ENCODE measurements at places on chromosomes 4 and X. TPM values are rescaled to one million over a fixed set of nuclear protein-coding genes. Genes with fewer than 3 reads are reported as not detected.

DNA sequence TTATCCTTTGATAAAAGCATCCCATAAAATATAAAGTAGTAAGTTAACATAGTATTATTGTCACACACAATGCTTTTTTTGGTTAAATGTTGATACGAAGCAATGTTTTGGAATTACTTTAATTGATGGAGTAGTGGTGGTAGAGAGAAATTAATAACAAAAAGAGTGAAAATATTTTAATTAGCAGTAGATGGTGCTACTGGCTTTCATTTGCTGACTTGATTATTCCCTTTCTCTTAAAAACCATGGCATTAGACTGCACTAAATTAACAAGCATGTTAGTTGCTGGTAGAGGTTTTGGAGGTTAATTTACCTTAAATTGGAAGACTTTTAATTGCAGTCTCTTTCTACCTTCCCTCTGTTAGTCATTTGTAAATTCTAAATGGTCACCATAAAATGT is 8.9 kb upstream of the DCK start:
- no peak for DNase-seq

GRCh38 chrX:130615941-130616340 is 214.2 kb downstream of the RBMX2 start:
- DNase-seq = no peak

GRCh38 chrX:8808661-8809060 is 7.5 kb upstream of the FAM9A start:
- DNase-seq = no peak

- no peak for DNase-seq
Observed at GRCh38 chr4:110778521-110778920, 155.6 kb upstream of the PITX2 start.

DNA sequence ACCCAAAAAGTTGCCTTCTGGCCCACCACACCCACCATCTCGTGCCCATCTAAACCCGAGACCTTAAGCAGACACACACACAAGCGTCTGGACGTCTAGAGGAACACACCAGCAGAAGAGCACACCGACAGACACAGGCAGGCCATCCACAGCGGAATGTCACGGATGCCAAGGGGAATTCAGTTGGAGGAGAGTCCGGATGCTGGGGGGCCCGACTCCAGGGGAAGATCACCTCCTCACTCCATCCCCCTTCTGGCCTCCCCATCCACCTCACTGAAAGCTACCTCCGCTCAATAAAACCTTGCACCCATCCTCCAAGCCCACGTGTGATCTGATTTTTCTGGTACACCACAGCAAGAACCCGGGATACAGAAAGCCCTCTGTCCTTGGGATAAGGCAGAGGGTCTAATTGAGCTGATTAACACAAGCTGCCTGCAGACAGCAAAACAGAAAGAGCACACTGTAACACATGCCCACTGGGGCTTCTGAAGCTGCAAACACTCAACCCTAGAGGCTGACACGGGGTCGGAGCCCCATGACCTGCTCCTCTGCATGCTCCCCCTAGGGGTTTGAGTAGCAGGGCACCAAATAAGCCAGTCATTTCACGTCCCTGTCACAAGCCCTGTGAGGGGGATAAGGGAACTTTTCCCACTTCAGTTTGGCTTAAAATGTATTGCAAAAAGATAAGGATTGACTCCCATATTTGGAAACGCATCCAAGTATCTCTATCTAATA is 339.6 kb upstream of the PCDH10 start:
- no peak for DNase-seq

GRCh38 chrX:101415180-101416145 is 7.4 kb downstream of the HNRNPH2 start:
- DNase-seq = peak; percentile 61

GRCh38 chr4:25320773-25321172 is 8.2 kb downstream of the ZCCHC4 start:
- no peak for DNase-seq

- DNase-seq = peak; percentile 80
Observed at GRCh38 chr4:40325406-40326019, 9.6 kb upstream of the CHRNA9 start.

GRCh38 chrX:1507511-1508463 is 29.2 kb downstream of the P2RY8 start:
- DNase-seq = peak; percentile 25

GRCh38 chr4:76931087-76931486 is 18.5 kb upstream of the SEPTIN11 start:
- no peak for DNase-seq

DNA sequence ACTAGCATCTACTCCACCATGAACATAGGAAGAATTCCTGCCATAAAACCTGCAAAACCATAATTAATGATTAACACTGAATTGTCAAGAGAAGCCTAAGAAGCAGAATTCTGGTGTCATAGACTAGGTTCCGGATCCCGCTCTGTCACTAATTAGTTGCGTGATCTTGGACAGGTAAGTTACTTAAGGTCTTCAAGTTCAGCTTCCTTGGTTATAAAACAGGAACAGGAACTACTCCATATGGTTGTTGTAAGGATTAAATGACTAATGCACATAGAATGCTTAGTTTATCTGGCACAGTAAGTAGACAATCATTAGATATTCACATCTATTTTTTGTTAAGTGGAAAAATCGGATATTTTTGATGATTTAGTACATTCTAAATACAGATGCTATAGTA is 14.3 kb downstream of the G3BP2 start:
- no peak for DNase-seq

- no peak for DNase-seq
Observed at GRCh38 chr4:119690871-119691270, 62.3 kb upstream of the PDE5A start.

- no peak for DNase-seq
Observed at GRCh38 chr4:38236003-38236402, 275.8 kb downstream of the PTTG2 start.

DNA sequence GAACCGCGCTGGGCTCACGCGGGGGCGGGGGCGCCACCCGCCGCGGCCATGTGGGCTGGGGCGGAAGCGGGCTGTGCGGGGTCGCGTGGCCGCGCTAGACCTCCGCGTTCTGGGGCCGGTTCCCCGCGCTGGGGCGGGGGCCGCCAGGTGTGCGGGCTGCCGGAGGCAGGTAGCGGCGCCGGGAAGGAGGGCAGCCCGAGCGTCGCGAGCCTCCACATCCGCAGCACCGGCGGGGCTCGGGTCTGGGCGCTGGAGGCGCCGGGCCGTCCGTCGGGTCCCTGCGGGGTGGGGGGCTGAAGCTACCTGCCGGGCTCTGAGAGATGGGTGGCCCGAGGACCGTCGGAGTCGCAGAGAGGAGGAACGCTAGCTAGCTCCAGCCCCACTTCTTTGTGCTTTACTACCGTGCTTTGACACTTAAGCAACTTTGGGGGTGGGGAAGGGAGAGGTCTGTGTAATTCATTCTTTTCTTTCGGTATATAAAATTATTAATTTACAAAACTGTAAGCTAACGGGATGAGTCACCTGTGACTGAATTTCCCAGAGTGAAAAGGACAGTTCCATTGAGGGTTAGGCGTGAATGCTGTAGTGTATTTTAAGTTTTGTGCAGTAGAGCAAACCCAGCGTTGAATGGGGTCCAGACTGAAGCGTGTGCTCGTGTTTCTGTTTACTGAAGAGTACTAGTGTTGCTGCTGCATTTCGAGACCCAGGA is 689 bp downstream of the METAP1 start:
- peak; percentile 21 for DNase-seq

DNA sequence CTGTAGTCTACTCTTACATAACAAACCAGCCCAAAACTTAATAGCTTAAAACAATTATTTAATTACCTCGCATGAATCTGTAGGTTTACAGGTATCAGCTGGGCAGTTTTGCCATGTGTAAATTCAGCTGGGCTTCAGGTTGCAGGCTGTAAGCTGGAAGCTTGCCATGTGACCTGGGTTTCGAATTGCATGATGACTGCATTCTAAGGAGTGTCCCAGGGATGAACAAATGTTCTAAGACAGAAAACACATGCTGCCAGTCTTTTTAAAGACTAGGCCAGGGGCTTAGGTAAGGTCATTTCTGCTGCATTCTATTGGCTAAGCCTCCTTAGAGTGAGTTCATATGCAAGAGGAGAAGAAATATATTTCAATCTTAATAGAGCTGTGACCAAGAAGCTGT is 44.8 kb downstream of the GRIA2 start:
- DNase-seq = no peak

- no peak for DNase-seq
Observed at GRCh38 chrX:129818123-129818522, 25.6 kb downstream of the ZDHHC9 start.

DNA sequence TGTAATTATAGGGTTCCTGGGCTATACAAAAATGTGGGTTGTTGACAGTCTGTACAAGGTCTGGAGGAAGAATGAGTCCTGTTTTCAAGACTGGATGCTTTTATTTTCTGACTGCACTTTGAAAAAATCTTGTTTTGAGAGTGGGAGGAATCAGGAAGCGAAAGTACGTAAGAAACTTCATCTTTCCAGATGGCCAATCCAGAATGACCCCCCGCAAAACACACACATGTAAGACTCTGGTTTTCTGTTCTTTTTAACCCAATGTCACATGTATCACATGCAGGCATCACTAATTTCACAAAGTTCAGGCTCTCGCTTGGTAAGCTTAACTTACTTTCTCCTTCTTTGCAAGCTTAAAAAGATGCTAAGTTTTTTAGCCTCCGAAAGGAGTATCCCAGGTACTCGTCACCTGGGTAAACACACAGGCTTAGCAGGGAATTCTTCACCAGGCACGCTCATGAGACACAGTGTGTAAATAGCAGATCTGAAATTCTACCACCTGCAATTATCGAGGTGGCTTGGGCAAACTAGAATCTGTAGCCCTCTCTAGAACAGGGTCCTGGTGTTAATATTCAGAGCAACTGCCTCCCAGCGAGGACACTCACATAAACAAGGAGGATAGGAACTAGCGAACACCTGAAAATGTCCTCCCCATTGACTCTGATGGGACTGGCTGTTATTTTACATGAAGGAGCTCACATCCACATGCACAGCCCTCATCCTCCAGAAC is 90.7 kb downstream of the NSUN7 start:
- no peak for DNase-seq

DNA sequence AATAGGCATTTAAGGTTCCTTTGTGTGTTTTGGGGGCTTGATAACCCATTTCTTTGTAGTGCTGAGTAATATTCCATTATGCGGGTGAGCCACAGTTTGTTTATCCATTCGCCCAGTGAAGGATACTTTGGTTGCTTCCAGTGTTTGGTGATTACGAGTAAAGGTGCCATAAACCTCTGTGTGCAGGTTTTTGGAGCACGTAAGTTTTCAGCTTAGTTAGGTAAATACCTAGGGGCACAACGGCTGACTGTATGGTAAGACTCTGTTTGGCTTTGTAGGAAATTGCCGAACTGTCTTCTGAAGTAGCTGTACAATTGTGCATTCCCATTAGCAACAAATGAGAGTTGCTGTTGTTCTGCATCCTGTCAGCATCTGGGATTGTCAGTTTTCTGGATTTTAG is 3.8 kb upstream of the TBL1X start:
- DNase-seq = no peak

GRCh38 chr4:150943818-150944217 is 71.3 kb downstream of the LRBA start:
- DNase-seq = no peak

- no peak for DNase-seq
Observed at GRCh38 chr4:48067536-48067935, 51.0 kb downstream of the NIPAL1 start.

DNA sequence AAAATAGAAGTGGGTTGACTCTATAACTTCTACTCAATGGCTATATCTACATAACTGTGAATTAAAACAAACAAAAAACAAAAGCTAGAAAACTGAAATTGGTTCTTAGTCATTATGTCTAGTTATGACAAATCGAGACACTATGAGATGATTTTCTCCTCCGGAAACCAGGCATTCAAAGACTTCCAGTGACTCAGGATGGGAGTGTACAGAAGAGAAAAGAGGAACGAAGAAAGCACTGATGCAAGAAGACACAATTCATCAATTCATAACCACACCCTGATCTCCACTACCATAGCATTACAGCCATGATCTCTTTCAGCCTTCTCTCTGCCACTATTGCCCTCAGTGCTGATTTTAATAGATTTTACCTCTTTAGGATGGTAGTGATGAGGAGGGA is 253.6 kb downstream of the CBLL2 start:
- no peak for DNase-seq

GLOD5 gene
- total RNA-seq = not detected

PCYT1B gene
- not detected for total RNA-seq

ARHGAP24 gene
- total RNA-seq = not detected

CDS1 gene
- not detected for total RNA-seq

LARP1B gene
- 16.9 TPM for total RNA-seq

GPRASP1 gene
- 1.6 TPM for total RNA-seq

NDUFA1 gene
- total RNA-seq = 64.9 TPM

ASB5 gene
- not detected for total RNA-seq

CLTRN gene
- total RNA-seq = 0.21 TPM

MAGED1 gene
- total RNA-seq = 41.7 TPM

TSPAN7 gene
- total RNA-seq = 0.21 TPM

NPFFR2 gene
- not detected for total RNA-seq

WFS1 gene
- total RNA-seq = 1.7 TPM
